Lower leg skin (tissue), 4 donors: ENCODE measurements at places on chromosomes 2 and 18.
A peak's percentile ranks its signal among the peaks of the same experiment; 100 is the strongest.

DNA sequence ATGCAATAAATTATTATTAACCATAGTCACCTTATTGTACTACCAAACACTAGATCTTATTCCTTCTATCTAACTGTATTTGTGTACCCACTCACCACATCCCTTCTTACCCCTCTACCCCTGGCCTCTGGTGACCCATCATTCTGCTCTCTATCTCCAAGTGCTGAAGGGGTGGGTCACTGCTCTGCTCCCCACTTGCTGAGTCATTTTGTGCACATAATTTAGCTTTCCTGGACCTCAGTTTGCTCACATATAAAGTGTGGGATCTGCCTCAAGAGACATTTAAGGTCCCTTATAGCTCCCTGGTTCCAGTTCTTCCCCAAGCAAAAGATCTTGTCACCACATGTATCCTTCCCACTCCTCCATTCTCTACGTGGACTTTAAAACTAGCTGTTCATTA is 169.4 kb downstream of the ZNF385B start:
- DNase-seq = no peak

GRCh38 chr18:61831071-61831470 is 61.7 kb downstream of the RNF152 start:
- DNase-seq = no peak

GRCh38 chr18:55142410-55142809 is 183.1 kb upstream of the CCDC68 start:
- no peak for DNase-seq

DNA sequence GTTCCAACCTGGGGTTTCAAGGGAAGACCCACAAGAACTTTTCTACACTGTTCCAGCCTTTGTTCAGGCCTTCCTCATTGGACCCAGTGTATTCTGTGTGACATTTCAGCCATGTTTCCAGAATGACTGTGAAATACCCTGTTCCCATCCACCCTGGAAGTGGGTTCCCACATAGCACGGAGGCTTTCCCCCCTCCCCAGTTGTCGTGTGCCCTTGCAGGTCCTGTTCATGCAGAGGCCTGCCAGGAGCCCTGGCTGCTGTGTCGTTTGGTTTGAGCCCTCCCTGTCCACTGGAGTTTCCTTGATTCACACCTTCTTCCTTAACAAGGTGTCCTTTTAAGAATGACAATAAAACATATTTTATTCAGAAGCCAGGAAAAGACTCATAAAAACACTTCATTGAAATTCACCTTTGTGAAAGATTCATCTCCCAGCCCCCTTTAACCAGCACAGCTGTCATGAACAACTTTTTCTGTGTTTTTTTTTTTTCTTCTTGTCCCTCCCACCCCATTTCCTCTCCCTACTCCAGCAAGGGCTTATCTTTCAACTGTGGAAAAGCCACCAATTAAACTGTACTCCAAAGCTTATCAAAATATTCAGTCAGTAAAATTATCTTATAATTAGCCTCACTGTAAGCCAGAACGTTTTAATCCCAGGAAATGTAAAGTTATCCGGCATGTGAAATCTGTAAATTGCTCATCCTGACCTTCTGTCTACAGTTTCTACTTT is 106.4 kb downstream of the ACOXL start:
- DNase-seq = no peak

DNA sequence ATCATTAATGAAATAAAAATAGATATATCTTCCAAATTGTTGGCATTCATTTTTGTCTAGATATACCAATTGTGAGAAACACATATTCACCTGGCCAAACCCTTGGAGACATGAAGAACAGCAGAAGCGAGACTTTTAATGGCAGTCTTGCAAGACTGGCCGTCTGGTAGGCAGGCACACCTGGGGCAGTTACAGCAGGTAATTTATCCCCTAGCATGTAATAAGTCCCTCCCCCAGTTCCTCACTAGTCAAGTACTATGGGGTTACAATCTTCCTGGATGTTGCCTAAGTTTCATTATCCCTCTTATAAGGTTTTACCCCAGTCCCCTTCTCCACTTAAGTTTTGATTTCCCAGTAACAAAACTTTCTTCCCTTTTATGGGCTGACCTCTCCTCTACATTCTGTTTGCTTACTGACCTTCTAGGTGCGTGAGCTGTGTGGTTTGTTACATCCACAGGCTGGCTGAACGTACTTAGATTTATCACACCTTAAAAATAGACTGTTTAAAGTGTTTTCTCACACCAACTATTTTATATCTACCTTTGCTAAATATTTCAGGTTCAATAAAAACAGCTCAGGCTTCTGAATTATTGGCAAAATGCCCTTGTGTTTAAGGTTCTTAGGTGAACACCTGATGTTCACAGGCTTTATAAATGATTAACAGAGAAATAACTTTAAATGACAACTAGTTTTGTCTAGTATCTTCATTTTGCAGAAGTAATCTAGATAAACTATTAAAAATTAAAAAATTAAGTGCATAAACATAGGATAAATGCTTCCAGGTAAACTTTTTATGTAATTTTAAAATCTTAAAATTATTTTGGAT is 365.0 kb upstream of the TFPI start:
- DNase-seq = no peak

- DNase-seq = no peak
Observed at GRCh38 chr2:149894760-149895159, 307.2 kb upstream of the MMADHC start.

DNA sequence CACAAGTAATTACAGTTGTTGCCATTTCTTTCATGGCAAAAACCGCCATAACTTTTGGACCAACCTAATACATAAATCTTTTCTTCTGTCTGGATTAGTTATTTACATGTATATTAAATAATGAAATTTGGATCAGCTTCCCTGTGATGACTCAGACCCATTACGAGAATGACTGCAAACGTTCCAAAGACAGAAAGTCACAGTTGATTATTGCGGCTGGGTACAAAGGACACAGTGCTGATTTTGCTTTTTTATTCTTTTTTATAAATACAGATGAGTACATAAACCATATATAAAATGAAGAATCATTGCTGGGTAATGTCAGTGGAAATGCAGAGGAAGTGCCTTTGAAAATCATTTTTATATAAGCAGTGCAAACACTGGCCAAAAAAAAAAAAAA is 126.2 kb downstream of the TWIST2 start:
- no peak for DNase-seq

DNA sequence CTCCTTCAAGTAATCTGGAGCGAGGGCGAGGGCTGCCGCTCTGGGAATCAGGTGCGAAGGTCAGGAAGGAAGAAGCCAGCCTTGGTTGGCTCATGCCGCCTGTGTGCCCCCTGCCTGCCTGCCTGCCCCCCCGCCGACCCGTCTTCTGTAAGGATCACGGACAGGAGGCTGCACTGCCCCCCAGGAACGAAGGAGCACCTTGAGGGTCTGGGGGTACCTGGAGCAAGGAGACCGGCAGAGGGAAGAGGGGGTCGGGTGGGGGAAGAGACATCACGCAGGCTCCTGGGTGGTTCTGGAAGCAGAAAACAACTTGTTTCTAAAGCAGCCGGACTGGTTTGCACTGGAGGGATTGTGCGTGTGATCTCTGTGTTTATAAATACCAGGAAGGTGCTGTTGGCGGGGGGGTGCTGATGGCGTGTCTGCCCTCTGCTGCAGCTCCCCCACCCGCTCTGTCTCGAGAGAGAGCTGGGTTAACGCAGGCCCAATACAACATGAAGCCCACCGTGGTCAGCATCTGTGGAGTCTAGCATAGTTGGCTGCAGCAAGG is 1.7 kb downstream of the FOSL2 start:
- DNase-seq = peak; percentile 93

DNA sequence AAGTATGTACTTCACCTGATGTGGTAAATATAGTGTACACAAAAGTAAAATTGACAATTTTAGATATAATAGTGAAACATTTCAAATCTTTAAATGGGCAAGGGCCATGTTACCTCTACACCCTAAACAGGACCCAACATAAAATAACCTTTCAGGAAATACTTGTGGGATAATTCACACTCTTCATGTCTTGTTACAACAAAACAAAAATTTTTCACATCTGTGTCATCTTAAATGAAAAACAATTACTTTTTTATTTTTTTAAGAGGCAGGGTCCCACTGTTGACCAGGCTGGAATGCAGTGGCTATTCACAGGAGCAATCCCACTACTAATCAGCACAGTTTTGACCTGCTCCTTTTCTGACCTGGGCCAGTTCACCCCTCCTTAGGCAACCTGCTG is 42.1 kb downstream of the SRBD1 start:
- no peak for DNase-seq

DNA sequence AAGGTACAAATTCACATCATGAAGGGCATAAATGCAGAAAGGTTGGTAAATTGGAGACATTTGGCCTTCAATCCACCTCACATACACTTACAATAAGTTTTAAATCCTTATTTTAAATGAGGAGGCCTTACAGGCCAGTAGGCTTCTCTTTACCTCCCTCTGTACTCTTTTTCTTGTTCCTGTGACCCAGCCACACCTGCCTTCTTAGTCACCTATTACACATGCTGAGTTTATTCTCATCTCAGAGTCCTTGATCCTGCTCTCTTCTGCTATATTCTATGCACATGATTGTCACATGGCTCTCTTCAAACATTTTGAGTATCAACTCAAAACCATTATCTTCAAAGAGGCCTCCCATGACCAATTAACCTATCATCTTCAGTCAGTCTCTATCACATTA is 491.5 kb downstream of the SATB2 start:
- no peak for DNase-seq

DNA sequence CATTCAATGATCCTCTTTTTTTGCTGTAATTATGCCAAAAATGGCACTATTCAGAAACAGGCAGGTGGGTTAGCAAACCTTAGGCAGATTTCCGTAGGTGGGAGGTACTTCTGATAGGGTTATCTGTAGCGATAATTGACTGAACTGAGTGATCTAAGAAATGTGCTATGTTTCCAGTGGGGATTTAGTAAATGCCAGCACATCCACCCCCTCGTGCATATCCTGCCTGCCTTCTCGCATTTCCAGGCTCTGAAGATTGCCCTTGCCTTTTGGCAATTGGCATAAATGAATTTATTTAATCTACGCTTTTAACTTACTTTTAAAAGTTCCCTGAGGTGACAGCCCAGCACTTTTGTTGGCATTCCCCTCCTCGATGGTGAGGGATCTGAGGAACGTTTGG is 576 bp upstream of the FSHR start:
- DNase-seq = no peak

GRCh38 chr2:118388771-118389170 is 300.5 kb downstream of the INSIG2 start:
- DNase-seq = no peak

GRCh38 chr18:8860845-8861642 is 155.7 kb downstream of the MTCL1 start:
- no peak for DNase-seq

- no peak for DNase-seq
Observed at GRCh38 chr2:48016225-48017019, 110.1 kb upstream of the FBXO11 start.

- no peak for DNase-seq
Observed at GRCh38 chr2:158056875-158057274, 44.8 kb upstream of the UPP2 start.

- DNase-seq = no peak
Observed at GRCh38 chr2:232880764-232881351, 10.8 kb downstream of the SNORC start.

DNA sequence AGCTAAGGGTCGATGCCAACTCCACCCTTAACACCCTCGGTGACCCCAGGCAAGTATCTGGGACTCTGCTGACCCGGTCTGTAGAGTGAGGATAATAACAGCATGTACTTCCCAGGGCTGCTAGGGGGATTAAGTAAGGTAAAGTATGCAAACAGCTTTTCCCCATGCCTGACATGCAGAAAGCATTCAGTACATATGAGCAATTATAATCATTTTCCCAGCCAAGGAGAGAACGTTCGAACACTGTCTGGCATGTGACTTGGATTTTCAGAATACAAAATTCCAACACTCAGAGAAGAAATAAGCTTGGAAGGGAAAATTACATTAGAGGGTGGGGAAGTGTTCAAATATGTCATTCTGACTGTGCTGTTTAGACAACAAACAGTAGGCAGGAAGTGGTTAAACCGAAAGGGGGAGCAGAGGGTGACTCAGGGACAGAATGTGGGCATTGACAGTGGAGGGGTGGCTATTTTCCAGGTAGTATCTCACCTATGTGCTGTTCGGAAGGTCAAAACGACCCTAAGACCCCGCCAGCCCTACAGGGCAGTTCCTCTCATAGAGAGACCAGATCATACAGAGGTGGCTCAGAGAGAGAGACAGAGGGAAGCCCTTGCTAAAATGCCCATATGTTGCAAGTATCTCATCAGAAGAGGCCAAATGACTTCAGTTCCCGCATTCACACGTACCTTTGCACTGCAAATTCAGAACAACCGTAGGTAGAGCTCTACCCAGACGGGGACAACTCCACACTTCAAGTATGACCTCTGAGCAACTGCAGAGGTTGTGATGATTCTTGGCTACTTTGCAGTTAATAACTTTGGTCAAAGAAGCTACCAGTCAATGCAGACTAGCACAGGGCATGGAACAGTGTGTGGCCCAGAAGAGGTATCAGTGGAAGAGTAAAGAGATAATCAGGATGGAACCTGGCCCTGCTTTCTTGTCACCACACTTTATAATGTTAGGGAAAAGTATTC is 14.8 kb downstream of the ASPRV1 start:
- no peak for DNase-seq

- peak; percentile 59 for DNase-seq
Observed at GRCh38 chr2:19474128-19474527, 115.7 kb upstream of the OSR1 start.

GRCh38 chr18:61556862-61557261 is 223.6 kb downstream of the CDH20 start:
- no peak for DNase-seq

- no peak for DNase-seq
Observed at GRCh38 chr2:139704606-139705005, 924.4 kb upstream of the NXPH2 start.

DNA sequence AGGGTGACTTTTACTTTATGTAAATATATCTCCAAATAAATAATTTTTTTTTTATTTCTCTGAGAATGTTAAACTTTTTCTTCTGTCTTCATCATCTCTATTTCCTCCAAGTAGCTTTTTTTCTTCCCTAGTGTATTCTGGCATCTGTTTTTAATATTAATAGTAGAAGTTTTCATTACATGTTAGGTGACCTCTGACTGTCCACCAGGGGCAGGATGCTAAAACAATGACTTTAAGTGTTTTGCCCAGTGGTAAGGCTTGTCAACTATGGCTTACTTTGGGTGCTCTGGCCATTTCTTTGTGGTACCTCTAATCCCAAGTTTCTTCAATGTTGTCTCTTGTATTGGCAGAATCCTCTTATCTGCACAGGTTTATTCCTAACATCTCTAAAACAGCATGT is 127.1 kb downstream of the SRBD1 start:
- no peak for DNase-seq

DNA sequence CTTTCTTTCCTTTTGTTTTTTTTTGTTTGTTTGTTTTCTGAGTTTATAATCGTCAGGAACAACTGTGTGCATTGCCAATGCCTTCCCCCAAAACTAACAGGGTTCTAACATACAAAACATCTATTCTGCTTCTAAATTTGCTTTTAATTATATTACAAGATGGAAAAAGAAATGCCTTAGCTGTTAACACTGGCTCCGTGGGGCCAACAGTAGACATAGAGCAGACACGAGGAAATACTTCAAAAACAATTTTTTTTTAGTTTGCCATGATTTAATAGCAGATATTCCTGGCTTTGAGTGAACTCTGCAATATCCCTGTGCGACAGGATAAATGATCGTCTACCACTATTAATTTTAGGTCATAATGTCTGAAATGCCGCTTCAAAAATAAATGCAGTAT is 153.3 kb upstream of the HNRNPA3 start:
- no peak for DNase-seq
